ENCODE measurements at places on chromosomes 16 and 17.

GRCh38 chr16:72264771-72265170 is 92.8 kb upstream of the PMFBP1 start:
- no peak for DNase-seq

DNA sequence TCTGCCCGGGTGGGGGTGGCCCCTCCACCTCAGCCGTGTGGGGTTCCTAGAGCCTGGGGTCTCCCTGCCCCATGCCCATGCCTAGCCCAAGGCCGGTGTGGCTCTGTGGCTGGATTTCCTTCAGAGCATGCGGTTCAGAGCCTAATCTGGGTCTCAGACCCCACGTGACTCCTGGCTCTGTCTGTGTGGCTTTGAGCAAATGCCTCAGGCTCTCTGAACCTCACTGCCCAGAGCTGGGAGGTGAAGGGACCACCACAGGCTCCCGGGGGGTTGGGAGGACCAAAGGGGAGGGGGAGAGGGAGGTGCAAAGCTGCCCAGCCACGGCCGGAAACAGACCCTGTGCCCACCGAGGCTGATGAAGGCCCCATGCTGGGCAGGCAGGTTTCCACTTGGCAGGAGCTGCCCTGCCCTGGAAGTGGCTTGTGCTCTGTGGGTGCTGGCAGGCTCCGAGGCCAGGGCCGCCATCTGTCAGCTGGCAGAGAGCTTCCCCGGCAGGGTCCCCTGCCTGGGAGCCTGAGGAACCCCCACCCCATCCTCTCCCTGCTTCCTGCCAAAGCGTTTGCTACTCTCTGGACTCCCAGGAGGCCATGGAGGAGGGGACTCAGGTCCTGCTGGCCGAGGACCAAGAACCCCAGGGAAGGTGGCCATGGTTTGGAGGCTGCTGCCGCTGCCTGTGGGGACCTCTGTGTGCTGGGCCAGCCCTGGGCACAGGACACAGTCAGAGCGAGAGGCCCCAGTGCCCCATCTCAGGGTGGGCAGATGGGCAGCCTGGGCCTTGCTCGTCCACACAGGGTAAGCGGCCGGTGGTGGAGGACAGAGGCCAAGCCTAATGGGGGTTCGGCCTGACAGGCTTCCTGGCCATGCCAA is 4.0 kb downstream of the CDH15 start:
- DNase-seq = peak; percentile 71

GRCh38 chr16:56341656-56342399 is 83.5 kb downstream of the AMFR start:
- no peak for DNase-seq

GRCh38 chr17:65794572-65794971 is 233.1 kb upstream of the AXIN2 start:
- DNase-seq = no peak

DNA sequence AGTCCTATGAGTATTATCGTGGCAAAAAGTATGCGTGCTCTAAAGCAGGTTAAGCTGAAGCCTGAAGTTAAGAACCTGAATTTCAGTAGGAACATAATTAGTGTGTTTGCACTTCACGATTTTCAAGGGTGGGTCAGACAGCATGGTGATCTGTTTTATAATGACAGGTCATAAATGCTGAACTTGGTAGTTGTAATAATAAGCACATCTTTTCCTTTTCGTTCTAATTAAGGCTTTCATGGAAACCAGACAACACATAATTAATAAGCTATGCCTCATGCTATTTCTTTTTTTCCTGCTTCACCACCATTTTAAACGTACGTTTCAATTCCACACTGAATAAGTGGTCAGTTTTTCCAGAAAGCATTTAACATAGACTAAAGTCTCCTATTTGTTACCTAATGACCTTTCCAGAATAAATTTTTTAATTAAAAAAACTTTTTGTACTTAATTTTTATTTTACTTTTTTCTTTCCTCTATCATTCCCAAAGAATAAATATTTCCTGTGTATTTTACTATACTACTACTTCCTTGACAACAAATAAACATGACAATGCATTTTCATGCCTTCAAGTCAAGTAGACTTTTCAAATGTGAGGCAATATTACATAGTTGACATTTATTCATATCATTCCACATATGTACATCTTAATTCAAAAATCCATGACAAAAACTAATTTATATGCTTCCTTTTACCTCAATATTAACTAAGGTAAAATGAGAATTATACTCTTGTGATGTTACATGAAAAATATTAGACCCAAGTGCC is 22.4 kb downstream of the CMC2 start:
- DNase-seq = no peak
